ENCODE measurements at places on chromosomes 12 and 14.

GRCh38 chr12:82746668-82747067 lies 60.0 kb downstream of the TMTC2 start:
- DNase-seq = no peak

DNA sequence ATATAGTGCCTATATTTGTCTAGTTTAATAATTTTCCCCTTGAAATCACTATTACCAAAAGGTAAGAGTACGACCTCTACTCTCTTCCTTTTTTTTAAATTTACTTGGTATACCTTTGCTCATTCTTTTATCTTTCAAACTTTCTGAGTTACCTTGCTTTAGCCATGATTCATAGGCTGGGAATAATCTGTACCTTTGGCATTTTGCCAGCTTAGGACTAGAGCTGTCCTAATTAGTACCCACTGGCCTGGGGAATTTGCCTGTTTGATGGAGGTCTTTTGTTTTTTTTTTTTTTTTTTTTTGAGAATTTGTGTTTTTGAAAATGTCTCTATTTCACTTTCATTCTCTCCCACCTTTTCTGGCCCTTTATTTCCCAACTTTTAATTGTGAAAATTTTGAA lies 8.7 kb upstream of the SLC4A8 start:
- DNase-seq = no peak

- peak; percentile 76 for DNase-seq
Measured at GRCh38 chr12:54439521-54440255, 20.6 kb upstream of the ITGA5 start.

GRCh38 chr12:124764451-124764850 lies 99.2 kb downstream of the SCARB1 start:
- DNase-seq = peak; percentile 73

DNA sequence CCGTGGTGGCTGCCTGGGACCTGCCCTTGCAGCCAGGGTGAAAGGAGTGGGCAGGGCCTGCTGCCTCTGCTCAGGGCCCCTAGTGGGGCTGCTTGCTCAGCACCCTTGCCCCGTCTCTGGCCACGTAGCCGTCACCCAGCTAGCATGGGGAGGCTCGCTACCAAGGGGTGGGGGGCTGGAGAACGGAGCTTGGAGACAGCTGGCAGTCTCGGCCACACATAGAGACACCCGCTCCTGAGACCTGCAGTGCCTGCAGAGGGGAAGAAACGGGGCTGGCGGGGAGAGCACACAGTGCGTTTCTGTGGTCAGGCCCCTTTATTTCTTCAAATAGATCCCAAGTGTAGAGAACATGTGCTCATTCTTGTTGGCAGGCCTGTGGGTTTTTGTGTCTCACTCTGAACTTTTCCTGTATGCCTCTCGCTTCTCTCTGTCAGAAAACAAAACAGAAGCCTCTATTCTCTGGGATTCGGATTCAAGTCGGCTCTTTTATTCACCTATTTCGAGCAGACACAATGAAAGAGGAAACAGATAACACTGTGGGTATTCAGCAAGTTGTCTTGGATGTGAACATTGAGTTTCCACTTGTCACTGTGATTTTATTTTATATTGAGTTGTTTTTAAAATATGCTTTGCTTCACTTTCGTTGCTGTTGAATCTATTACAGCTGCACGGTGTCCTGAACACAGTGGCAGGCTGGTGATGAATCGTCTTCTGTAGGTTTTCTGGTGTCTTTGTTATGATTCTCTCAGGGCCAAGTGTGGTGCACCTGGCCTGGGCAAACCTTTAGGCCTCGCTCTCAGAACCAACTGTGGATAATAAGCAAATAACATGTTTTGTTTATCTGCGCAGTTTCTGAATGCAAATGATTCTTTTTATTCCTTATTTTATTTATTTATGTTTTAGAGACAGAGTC lies 26.5 kb downstream of the PACS2 start:
- no peak for DNase-seq

DNA sequence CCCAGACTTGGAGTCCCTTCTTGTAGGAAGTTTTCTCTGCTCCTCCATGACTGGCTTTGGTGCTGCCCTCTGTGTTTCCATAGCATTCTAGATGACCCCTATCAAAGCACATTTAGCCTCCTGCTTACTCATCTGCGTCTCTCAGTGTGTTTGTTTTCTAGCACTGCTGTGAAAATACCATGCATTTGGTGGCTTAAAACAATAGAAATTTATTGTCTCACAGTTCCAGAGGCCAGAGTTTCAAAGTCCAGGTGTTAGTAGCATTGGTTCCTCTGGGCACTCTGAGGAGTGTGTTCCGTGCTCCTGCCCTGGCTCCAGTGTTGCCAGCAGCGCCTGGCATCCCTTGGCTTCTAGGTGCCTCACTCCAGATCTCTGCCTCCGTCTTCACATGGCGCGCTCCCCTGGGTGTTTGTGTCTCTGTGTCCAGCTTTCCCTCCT lies 86.1 kb downstream of the CACNA1C start:
- no peak for DNase-seq

- DNase-seq = no peak
Measured at GRCh38 chr12:75838309-75838708, 193.3 kb downstream of the PHLDA1 start.

GRCh38 chr14:91573894-91574837 lies 64.1 kb upstream of the PPP4R3A start:
- DNase-seq = peak; percentile 71

GRCh38 chr14:50714450-50715073 lies 46.5 kb upstream of the SAV1 start:
- DNase-seq = peak; percentile 61

GRCh38 chr14:26548406-26548805 lies 49.4 kb downstream of the NOVA1 start:
- DNase-seq = no peak

GRCh38 chr14:39229222-39229543 lies 4.5 kb upstream of the MIA2 start:
- DNase-seq = no peak

GRCh38 chr12:40075458-40075857 lies 30.4 kb downstream of the SLC2A13 start:
- DNase-seq = no peak

DNA sequence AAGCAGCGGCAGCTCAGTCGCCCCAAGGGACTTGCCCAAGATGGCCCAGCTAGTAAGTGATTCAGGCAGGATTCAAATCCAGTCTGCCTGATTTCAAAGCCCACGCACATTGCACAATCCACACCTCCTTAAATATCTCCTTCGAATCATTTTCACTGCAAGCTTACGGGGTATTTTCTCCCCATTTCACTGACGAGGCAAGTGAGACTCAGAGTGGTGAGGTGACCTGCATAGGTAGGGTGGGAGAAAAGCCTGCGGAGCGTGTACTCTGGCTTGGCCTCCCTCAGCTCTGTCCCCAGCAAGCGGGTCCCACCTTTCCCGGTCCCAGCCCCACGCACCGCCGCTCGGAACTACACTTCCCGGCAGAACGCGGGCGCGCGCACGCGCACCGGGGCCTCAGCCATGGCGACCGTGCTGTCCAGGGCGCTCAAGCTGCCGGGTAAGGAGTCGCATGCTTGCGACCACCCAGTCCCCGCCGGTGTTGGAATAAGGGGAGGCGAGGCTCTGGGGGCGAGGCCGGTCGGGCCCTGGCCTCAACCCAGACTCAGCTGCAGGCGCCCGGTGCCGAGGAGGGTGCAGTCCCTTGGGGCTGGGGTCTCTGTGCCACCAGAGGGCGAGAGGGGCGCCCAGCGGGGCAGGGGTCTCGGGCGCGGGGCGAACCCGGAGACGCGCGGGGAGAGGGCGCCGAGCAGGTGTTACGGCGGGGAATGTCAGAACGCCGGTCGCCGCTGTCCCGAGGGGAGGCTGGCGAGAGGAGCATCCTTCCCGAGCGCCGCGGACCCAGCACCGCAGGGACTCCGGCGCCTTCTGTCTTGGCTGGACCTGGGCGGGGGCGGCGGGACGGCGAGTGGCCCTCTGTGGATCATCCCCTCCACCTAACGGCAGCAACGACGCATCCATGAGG lies at the start of gene FAM234B:
Gene FAM234B (plus strand): TSS at position 380 of the 904 bp plus-strand sequence. CDS start 23 bp downstream, at position 403.
- DNase-seq = peak; percentile 84

DNA sequence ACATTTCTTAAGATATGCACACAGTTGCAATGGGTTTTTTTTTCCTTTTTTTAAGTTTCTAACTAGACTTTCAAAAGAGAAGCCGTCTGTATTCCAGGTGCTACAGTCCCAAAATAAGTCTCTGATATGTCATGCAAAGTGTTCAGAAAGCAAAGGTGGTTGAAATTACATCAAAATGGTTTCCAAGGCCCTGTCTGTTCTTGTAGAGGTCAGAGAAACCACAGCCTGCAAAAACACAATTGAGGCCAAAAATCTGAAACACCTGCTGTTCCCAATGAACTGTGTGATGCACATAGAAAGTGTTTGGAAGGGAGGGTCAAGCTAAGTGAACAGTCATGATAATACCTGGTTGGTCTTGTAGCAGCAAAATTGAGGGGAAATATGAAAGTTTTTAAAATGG lies 91.0 kb downstream of the VRK1 start:
- DNase-seq = no peak

DNA sequence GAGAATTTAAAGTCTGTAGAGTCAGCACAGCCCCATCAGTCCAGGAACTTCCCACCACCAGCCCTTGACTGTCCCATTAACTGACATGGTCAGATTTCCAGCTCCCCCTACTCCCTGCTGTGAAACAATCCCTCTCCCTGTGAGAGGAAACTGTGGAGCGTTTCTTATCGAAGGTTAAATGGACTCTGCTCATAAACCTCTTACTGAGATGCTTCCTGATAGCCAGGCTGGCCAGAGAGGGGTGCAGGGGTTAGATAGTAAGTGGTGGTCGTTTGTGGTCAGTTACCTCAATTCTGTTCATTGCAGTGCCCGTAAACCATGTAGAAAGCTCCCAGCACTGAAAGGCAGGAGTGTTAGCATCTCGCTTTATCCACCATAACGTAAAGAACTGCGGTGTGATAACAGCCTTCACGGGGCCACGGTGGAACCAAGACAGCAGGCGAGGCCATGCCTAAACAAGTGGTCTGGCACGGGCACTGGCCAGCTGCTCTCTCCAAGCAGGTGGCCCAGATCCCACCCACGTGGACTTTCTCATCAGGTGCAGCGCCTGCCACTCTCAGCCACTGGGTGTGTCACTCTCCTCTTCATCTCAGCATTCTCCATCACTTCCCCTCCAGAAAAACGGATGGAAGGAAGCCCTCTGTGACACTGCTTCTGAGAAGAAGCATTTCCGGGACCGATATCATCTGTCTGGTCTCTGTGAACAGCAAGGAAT lies 102.2 kb downstream of the FBXL14 start:
- no peak for DNase-seq

- peak; percentile 48 for DNase-seq
Measured at GRCh38 chr12:91203610-91204009, 21.0 kb upstream of the DCN start.

GRCh38 chr14:72740966-72741825 lies 152.7 kb downstream of the DPF3 start:
- no peak for DNase-seq

- DNase-seq = no peak
Measured at GRCh38 chr12:46450279-46450748, 77.7 kb upstream of the SLC38A2 start.

DNA sequence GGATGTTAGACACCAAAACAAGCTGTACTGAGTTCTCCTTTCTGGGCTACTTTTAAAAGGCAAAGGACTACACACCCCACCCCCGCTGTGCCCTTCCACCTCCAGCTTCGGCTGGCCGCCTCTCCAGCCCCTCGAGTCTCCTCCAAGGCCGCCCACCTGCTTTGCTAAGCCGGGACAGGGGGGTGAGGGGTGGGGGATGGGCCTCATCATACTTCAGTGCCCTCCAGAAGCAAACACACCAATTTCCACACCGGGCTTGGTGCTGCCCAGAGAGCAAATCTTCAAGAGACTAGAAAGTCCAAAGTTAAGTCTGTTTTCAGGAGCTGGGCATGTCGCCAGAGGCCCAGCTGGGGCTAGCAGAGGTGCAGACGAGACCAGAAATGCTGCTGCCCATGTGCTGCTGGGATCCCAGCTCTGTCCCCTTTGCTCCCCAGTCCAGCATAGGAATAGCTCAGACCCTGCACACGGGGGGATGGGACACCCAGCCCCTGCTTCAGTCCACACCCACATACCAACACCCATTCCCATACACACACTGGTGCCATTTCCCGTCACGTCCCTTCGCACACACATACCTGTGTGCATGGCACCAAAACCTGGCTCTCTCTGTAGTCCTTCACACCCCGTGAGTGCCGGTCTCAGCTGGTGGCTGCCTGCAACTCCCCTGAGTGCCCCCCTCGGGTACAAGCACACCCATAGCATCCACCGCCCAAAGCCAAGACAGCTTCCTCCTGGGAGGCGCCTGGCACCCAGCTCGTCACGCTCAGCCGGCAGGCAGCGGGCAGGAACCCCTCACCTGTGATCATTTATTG lies 1.0 kb downstream of the SLC6A12 start:
- DNase-seq = no peak

- no peak for DNase-seq
Measured at GRCh38 chr14:55075628-55076175, 24.3 kb downstream of the MAPK1IP1L start.

- DNase-seq = peak; percentile 90
Measured at GRCh38 chr12:52004042-52004648, 2.6 kb upstream of the TAMALIN start.

- no peak for DNase-seq
Measured at GRCh38 chr12:64680235-64680634, 69.9 kb downstream of the RASSF3 start.

- DNase-seq = peak; percentile 71
Measured at GRCh38 chr14:36522347-36522971, 2.4 kb upstream of the NKX2-1 start.

DNA sequence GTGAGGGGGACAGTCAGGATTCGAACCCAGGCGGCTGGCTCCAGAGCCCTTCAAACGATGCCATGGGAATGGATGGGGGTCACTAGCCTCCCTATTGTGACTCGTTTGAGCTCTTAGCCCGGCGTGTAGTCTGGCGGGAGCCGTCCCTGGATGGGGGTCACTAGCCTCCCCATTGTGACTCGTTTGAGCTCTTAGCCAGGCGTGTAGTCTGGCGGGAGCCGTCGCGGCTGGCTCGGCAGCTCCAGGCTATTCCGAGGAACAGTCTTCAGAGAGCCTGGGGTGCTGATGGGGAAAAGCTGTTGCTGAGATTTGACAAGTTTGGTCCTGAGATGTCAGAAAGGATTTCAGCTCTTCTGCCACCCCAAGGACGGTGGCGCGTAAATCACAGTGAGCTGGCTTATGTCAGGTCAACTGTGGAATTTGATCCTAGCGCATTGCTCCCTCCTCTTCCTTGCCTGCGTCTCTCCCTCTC lies 58.3 kb downstream of the CALM1 start:
- no peak for DNase-seq

GRCh38 chr12:70165450-70165849 lies 77.8 kb upstream of the CNOT2 start:
- DNase-seq = no peak

- DNase-seq = no peak
Measured at GRCh38 chr12:27896419-27896990, 76.0 kb downstream of the PTHLH start.

GRCh38 chr12:14567351-14568162 lies at the start of gene PLBD1:
Gene PLBD1, minus strand, starts transcription at chr12:14567883. Its CDS starts 187 bp downstream, at chr12:14567696.
- DNase-seq = peak; percentile 88

Measured in GM23338 (cell line).